ENCODE measurements at places on chromosomes 11 and 22.

DNA sequence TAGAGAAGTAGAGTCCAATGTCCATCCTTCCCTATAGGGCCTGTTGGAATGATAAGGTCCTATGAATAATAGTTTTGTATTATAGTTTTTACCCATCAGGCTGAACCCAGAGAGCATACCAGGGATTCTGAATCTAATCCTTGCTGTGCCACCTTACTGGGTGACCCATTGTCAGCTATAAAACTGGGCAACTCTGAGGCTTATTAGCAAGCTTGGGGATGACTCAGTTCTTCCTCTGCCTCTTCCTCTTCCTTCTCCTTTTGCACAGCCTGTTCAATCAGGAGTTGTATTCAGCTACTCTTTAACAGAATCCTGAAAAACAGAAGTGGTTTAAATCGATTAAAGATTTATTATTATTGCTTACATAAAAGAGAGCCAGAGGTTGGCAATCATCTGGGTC, 8.9 kb downstream of the HEPHL1 start:
- DNase-seq: no peak

DNA sequence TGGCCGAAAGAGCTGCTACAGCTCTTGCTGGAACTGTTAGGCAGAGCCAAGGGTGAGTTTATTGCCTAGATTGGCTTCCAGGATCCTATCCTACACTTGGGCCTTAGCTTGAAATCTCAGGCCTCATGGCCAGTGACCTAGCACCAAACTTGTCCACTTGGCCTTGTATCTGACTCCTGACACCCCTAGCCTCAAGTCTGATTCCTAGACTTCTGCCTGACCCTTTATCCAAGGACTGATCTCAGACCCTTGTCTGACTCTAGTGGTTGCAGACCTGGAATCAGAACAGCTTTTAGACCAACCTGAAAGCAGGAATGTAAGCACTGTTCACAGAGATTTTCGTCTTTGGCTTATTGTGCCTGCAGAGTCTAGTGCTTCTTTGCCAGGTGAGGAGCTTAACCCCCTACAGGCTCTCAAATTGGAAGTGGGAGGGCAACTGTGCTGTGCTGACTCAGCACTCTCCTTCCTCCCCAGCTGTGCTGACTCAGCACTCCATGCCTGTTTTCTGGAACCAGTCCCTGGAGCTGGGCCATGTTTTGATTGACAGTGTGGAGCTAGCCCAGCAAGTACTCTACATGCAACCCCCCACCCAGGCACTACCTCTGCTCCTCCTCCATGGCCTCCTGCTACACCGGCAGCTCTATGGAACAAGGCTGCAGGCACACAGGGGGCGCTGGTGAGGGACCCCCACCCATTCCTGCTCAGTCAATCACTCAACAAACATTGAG, 35.1 kb downstream of the RRP8 start:
- DNase-seq: peak; percentile 47

DNA sequence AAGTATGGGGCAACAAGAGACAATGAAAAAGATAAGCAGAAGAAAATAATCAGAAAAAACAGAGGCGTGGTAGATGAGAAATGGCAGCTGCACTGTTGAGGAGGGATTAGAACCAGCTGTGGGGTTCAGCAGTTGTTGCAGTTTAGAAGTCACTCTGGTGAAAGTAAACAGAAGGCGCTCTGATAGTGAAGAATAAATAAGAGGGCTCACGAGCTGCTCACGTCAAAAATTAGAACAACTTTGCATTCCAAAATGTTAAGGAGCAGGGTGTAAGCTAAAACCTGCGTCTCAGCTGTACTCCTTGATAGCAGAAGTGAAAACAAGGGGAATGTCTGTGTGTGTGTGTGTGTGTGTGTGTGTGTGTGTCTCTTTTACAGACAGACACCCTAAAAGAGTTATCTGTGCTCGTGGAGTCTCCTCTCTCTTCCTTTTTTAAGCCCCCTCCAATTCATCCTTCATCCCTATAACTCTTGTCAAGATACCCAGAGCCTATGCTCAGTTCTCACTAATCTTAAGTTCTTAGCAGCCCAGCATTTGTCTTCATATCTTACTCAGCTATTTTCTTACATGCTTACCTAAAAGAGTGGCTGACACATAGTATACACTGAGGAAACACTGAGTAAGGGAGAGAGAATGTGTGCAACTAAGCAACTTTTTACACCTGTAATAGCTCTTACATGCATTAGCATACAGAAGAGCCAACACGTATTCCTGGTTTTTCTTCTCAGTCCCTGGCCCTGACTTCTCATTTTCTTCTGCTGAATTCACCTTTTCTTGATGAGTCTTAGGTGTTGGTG, 8.9 kb downstream of the TTC17 start:
- no peak for DNase-seq

DNA sequence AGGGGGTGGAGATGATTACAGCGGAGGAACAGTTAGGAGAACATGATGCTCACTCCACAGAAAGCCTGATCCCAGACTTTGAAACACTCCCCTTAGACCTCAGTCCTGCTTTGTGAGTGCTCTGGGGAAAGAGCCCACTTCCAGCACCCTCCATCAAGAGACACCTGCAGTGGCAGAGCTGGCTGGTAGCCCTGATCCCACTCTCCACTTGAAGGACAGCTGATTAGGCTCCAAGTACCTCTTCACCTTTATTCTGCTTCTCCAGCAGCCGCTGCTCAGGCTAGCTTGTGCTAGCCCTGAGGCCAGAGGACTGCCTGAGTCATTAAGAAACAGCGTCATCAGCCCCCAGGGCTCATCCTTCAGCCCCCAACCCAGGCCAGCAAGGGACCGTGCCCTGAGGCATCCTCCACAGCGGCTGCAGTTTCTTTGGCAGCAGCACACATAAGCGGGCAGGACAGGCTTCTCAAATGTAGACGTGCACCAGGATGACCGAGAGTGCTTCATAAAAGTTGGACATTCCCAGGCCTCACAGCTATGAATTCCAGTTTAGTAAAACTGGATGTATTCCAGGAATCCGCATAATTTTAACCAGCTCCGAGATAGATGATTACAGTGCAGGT, 146.0 kb upstream of the TBCEL start:
- DNase-seq: no peak

GRCh38 chr11:74417379-74417804, 19.2 kb upstream of the PGM2L1 start:
- no peak for DNase-seq

All from putamen (tissue), 1 donor.